ENCODE measurements at places on chromosomes 7 and 10.
A peak's percentile ranks its signal among the peaks of the same experiment; 100 is the strongest.

DNA sequence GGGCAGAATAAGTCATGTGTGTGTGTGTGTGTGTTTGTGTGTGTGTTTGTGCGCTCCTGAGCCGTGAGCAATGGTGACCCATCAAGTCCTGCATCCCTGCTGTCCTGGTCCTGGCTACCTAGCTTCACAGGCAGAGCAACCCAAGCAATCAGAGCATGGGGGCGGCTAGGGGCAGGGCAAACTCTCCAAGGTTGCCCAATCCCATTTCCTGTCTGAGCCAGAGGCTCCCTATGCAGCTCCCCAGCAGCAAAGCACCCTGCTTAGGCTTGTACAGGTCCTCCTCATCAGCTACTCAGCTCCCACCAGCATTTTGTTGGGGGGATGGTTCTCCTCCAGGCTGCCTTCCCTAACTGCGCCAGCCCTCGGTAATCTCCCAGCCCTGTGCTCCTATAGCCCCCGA, 31.1 kb upstream of the CRHR2 start:
- no peaks in the 10 kb centered on the region for H3K36me3 ChIP-seq
- no peaks in the 10 kb centered on the region for H3K27me3 ChIP-seq
- no peaks in the 10 kb centered on the region for H3K4me1 ChIP-seq
- no peak overlapping the region for H3K27ac ChIP-seq
- H3K4me3 ChIP-seq, result no peak overlapping the region

DNA sequence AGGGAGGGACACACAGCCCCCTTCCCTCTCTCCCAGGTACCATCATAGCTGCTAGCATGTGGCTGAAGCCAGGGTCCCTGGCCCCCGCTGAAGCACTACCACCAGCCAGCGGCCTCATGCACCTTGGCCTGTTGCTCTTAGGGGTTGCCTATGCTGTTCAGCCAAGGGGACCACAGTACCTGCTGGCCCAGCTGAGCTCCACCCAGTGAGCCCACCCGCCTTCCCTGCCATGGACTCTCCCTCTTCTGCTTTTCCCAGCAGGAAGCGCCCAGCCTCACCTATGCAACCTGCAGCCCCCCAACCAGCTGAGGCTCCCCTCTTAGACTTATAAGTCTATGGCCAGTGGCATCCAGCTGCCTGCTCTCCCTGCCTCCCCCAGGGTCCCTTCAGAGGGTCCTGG, 8.7 kb upstream of the MTPAP start:
- H3K4me3 ChIP-seq, result no peak overlapping the region
- H3K36me3 ChIP-seq, result no peaks in the 10 kb centered on the region
- H3K4me1 ChIP-seq, result peaks cover 6% of the 10 kb centered on the region
- H3K27ac ChIP-seq, result no peak overlapping the region
- DNase-seq, result no peak

GRCh38 chr7:95433952-95434556, 774 bp downstream of the PON2 start:
- no peaks in the 10 kb centered on the region for H3K27me3 ChIP-seq
- no peaks in the 10 kb centered on the region for H3K36me3 ChIP-seq

GRCh38 chr7:68269405-68269804, 1272.8 kb downstream of the TYW1 start:
- DNase-seq, result no peak
- no peaks in the 10 kb centered on the region for H3K36me3 ChIP-seq
- no peaks in the 10 kb centered on the region for H3K27me3 ChIP-seq
- H3K4me3 ChIP-seq, result no peak overlapping the region

DNA sequence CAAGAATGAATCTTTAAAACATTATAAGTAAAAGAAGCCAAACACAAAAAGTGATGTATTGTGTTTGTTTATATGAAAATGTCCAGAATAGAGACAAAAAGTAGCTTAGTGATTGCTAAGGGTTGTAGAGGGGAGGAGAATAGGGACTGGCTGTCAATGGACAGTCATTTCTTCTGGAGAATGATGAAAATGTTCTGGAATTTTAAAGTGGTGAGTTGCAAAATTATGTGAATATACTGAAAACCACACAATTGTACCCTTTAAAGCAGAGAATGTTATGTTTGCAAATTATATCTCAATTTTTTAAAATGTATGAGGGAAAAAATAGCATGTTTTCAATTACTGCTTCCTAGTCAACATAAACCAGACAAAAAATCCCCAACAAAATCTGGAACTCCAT, 174.2 kb downstream of the KMT2E start:
- no peak overlapping the region for H3K27ac ChIP-seq
- H3K27me3 ChIP-seq, result no peaks in the 10 kb centered on the region
- no peaks in the 10 kb centered on the region for H3K36me3 ChIP-seq

DNA sequence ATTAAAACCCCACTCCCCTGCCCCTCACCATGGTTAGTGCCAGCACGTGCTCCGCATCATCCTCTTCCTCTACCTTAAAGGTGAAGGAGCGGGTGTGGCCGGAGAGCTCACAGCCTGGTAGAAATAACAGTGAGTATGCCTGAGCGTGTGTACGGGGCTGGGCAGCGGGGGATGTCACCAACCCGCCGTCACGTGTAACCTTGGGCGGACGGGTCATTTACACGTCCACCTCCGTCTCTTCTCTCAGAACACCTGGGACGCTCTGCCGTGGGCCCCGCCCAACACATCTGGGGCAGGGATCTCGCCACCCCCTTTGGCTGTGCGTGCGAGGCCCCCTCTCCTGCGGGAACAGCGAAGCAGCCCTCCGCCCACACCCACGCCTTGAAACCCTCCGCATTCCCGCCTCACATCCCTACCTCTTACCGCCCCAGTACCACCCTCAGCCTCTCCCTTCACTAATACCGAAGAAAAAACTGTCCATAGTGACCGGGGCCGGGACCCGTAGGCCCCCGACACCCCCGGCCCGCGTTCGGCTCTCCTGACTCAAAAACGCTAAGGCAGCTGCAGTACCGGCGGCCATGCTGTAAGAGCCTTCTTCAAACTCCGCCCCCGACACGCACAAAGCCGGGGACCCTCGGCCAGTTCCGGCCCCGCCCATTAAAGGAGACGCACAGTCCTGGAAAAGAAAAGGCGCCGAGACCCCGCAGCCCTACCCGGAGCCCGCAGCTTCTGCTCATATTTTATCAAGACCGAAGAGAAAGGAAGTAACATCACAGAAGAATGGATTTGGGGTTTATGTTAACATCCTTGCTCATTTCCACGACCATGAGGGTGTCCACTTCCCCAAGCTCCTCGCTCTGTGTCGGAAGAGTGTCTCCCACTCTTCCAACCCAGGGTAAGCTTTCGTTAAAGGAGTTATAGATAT, at the start of gene NPM3:
Gene NPM3, minus strand, starts transcription at position 636 of the 925 bp plus-strand sequence. Its CDS starts 56 bp downstream, at position 580.
- H3K27me3 ChIP-seq, result peaks cover 9% of the 10 kb centered on the region
- H3K4me1 ChIP-seq, result peaks cover 55% of the 10 kb centered on the region
- H3K36me3 ChIP-seq, result peaks cover 33% of the 10 kb centered on the region

DNA sequence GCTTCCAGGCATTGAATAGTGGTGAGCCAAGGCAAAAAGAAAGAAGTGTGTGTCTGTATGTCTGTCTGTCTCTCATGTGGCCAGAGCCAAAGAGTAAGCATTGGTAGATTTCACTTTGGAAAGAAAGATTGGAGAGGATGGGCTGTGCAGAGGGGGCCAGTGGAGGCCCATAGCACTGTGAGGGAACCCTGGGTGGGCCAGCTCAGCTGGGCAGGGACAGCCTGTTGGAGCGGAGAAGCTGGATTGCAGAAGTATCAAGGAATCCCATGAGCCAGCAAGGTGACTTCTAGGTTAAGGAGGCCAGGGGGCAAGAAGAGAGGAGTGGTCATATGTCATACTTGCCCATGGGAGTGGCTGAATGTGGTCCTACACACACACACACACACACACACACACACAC, 1.5 kb upstream of the GRID1 start:
- H3K4me3 ChIP-seq, result no peak overlapping the region
- H3K27me3 ChIP-seq, result peaks cover 25% of the 10 kb centered on the region
- H3K27ac ChIP-seq, result no peak overlapping the region
- DNase-seq, result no peak
- H3K36me3 ChIP-seq, result no peaks in the 10 kb centered on the region
- peaks cover 17% of the 10 kb centered on the region for H3K4me1 ChIP-seq

- no peaks in the 10 kb centered on the region for H3K27me3 ChIP-seq
- no peak overlapping the region for H3K27ac ChIP-seq
- H3K36me3 ChIP-seq, result no peaks in the 10 kb centered on the region
- DNase-seq, result no peak
- H3K4me3 ChIP-seq, result no peak overlapping the region
Observed at GRCh38 chr10:58475322-58476277, 37.1 kb upstream of the BICC1 start.

DNA sequence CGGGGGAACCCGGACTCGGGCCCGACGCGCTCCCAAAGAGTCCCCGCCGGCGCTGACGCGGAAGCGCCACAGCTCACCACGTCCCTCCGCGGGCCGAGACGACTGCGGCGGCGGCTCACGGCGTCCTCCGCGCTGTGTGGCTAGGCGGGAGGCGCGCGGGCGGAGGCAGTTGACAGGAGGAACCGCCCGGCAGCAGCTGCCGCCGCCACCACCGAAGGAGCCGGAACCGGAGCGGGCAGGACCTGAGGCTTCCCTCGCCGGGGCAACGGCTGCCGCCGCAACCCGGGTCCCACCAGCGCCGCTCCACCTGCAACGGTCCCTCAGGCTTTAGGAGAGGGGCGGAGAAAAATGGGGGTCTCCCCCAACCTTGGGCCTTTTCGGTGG, 334 bp downstream of the ZNF800 start:
- peaks cover 33% of the 10 kb centered on the region for H3K36me3 ChIP-seq
- peak overlapping the region; percentile 96 for H3K27ac ChIP-seq
- DNase-seq, result peak; percentile 84
- H3K4me1 ChIP-seq, result peaks cover 19% of the 10 kb centered on the region

DNA sequence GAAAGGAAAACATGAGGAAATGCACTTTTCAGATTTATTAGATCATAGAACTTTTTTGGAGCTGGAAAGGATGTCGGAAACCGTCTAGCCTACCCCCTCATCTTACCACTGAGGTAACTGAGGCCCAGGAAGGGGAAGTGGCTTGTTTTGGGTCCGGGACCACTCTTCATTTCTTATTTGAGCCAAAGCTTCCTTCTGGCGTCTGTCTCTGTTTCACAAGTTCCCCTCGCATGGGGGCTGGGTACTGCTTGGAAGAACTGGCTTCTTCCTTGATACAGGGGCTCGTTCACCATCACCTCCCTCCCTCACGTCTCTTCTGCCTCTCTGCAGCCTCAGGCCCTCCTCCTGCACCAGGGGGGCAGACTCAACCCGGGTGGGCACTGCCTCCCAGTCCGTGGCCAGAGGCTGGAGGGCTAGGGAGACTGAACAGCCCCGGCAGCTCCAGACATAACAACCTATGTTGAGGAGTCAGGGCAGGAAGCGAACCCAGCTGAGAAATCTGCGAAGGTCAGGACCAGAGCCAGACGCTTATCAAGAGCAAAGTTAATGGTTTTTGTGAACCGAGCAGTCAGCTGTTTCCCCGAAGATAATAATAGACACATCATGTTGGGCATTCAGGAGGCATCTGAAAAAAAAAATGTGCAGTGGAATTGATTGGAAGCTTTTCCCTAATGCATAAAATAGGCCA, 12.9 kb downstream of the HTRA1 start:
- no peaks in the 10 kb centered on the region for H3K27me3 ChIP-seq
- no peaks in the 10 kb centered on the region for H3K4me1 ChIP-seq
- no peak overlapping the region for H3K27ac ChIP-seq

DNA sequence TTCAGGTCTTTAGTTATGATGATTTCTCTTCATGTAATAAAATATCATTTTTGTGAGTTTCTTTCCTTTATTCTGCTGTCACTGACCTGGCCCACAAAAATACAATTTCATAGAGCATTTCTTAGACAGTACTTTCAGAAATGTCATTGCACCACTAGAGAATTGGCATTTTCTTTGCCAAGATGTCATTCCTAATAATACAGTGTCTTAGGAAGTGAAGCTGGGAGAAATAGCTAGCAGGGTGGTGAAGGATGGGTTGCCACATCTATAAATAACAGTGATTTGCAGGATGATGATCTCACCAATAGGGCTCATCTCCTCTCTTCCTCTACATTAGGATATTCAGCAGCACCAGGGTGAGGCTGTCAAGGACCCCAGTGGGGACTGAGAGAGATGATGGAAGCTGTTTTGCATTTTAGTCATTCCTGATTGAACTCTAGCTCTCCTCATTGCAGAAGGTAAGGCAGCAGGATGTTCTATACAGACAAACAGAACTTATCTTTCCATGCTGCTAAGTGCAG, 452.1 kb downstream of the NXPH1 start:
- H3K27ac ChIP-seq, result no peak overlapping the region
- H3K27me3 ChIP-seq, result no peaks in the 10 kb centered on the region
- no peaks in the 10 kb centered on the region for H3K36me3 ChIP-seq
- DNase-seq, result no peak

DNA sequence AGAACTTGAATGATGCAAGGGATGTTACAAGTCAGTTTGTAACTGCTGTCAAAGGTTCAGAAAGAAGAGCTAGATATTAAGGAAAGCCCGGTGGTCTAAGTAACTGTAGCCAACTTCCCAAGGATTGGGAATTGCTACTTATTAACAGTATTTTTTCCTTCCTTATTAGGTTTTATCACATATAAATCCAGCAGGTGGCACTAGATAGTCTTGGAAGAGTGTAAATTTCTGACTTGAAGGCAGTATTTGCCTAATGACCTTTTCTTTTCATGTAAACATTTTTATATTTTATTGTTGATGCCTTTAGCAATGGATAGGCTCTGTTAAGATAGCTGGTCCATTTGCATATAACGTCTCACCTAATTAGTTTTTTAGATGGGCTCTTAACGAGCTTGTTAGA, 51.2 kb downstream of the ANLN start:
- no peak overlapping the region for H3K27ac ChIP-seq
- peak; percentile 27 for DNase-seq
- no peaks in the 10 kb centered on the region for H3K36me3 ChIP-seq
- no peaks in the 10 kb centered on the region for H3K27me3 ChIP-seq
- H3K4me3 ChIP-seq, result no peak overlapping the region

GRCh38 chr10:87837445-87837844, 19.4 kb upstream of the ATAD1 start:
- H3K4me3 ChIP-seq, result no peak overlapping the region
- H3K27ac ChIP-seq, result no peak overlapping the region
- no peaks in the 10 kb centered on the region for H3K4me1 ChIP-seq
- no peaks in the 10 kb centered on the region for H3K27me3 ChIP-seq
- no peaks in the 10 kb centered on the region for H3K36me3 ChIP-seq

GRCh38 chr10:93680412-93681047, 21.9 kb downstream of the FRA10AC1 start:
- H3K36me3 ChIP-seq, result peaks cover 56% of the 10 kb centered on the region
- no peaks in the 10 kb centered on the region for H3K4me1 ChIP-seq
- no peaks in the 10 kb centered on the region for H3K27me3 ChIP-seq
- no peak overlapping the region for H3K4me3 ChIP-seq

GRCh38 chr7:29607259-29607658, 43.6 kb downstream of the PRR15 start:
- H3K27ac ChIP-seq, result no peak overlapping the region
- no peaks in the 10 kb centered on the region for H3K36me3 ChIP-seq
- no peaks in the 10 kb centered on the region for H3K4me1 ChIP-seq

- no peak for DNase-seq
- H3K4me3 ChIP-seq, result no peak overlapping the region
- H3K4me1 ChIP-seq, result no peaks in the 10 kb centered on the region
Observed at GRCh38 chr7:103541947-103542346, 95.9 kb upstream of the SLC26A5 start.

GRCh38 chr10:11793762-11794479, 29.2 kb upstream of the PROSER2 start:
- no peaks in the 10 kb centered on the region for H3K4me1 ChIP-seq
- H3K27me3 ChIP-seq, result no peaks in the 10 kb centered on the region
- H3K36me3 ChIP-seq, result no peaks in the 10 kb centered on the region
- no peak overlapping the region for H3K27ac ChIP-seq
- H3K4me3 ChIP-seq, result no peak overlapping the region
